Progenitor cell of endocrine pancreas (in vitro differentiated cells): ENCODE measurements at places on chromosomes 13 and 19.

DNA sequence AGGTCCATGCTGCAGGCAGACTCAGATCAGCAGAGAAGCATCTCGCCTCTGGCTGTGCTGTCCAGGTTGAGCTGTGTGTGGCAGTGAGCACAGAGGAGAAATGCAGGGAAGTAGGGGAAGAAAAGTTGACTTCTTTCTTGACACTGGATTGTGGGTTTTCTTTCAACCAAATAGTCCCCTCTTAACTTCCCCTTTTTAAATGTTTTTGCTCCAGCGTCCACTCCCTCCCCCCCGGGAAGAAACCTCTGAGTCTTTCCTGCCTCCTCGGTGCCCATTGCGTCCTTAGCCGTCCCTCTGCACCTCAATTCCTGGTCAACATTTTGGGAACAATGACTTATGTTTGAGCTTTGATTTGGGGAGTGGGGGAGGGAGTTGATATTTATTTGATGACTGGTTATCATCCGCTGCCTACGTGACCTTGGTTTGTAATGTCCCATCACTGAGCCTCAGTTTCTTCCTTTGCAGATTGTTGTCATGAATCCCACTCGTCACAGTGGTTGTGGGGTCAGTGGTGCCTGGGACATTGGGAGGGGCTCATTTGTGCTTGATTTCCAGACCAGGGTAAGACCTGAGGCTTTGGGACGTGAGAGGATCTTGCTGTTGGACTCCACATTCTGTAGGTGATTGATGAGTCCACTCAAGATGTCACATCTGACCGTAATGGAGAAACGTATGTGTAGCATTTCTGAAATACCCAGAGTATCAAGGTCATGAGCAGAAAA is at the start of gene LILRB2:
Gene LILRB2, minus strand, starts transcription at position 104 of the 722 bp plus-strand sequence. CDS start 614 bp downstream, outside the sequence.
- DNase-seq: no peak

GRCh38 chr13:31880851-31881494 is 141.6 kb downstream of the RXFP2 start:
- DNase-seq: no peak

GRCh38 chr19:40945645-40946044 is 45.4 kb upstream of the CYP2B6 start:
- no peak for DNase-seq

GRCh38 chr13:39786091-39786490 is 130.6 kb downstream of the COG6 start:
- DNase-seq: no peak
